Liver (tissue), 10 donors: ENCODE measurements at places on chromosomes 6 and 20.

GRCh38 chr20:63499338-63499969, 571 bp upstream of the EEF1A2 start:
- DNase-seq, result no peak

DNA sequence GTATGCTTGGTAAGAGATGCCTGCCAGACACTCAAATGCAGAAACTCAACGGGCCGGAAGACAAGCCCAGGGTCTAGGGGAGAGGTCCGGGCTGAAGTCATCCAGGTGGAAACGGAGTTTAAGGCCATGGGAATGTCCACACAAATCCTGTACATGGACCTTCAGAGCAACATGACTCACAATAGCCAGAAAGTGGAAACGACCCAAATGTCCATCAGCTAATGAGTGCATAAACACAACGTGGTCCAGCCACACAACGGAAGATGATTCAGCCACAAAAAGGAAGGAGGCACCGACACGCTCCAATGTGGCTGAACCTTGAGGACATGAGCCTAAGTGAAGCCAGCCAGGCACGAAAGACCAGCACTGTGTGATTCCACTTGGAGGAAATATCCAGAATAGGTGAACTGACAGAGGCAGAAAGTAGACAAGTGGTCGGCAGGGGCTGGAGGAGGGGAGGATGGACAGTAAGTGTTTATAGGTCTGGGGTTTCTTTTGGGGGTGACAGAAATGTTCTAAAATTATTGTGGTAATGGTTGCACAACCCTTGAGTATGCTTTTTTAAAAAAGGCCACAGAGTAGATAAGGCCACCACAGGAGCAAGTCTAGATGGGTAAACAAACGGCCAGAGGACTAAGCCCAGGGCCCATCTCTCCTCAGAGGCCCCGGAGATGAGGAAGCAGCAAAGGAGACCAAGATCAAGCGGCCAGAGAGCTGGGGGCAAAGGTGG, 105.6 kb downstream of the PREX1 start:
- no peak for DNase-seq

- DNase-seq, result no peak
Observed at GRCh38 chr20:46150943-46151342, 32.8 kb downstream of the CD40 start.

DNA sequence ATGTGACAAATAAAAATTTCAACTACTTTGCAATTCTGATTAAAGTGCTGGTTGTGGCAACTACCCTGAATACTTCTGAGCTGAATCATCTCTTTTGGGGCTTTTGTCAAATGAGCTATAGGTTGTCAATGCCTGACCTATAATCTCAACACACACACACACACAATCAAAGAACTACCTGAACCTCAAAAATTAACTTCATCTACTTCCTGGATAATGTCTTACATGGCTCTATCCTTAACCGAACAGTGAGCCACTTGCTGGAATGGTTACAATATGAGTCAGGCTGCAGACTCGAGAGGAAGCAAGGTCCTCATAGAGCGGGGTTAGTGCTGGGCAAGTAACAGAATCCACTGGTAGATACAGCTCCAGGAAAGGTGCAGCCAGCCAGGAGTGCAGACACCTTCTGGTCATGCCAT, 70.6 kb upstream of the DST start:
- DNase-seq, result no peak

- no peak for DNase-seq
Observed at GRCh38 chr6:160742090-160742489, 40.0 kb downstream of the PLG start.

- DNase-seq, result no peak
Observed at GRCh38 chr6:13355043-13355945, 27.0 kb upstream of the TBC1D7 start.

DNA sequence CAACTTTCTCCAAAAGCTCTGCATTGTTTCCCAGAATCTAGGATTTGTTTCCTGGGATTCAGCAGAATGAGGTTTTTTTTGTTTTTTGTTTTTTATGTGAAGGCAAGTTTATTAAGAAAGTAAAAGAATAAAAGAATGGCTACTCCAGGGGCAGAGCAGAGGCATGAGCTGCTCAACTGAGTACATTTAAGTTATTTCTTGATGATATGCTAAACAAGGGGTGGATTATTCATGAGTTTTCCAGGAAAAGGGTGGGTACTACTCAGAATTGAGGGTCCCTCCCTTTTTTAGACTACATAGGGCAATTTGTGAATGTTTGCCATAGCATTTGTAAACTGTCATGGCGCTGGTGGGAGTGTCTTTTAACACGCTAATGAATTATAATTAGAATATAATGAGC, 292.5 kb upstream of the SGK1 start:
- DNase-seq, result no peak

GRCh38 chr20:50247196-50248094, 56.8 kb downstream of the CEBPB start:
- DNase-seq, result no peak

DNA sequence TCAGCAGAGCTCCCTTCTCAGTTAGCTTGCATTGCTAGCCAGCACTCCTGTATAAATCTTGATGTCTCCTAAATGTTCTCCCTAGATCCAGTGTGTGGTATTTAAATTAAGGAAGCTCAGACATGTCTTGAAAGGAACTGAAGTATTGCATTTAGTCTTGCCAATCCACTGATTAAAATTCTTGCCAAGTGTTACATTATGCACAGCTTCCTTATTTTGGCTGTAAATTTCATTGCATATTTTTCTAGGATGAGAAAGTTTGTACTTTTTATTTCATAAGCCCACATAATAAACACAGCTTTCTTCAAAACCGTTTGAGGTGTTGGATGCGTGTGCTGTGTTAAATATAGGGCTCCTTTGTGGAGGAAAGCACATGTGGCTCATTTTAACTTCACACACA, 329.8 kb upstream of the FLRT3 start:
- DNase-seq, result no peak
